Endothelial cell of umbilical vein (primary cell): ENCODE measurements at places on chromosomes 1 and 21. TPM values are rescaled to one million over a fixed set of nuclear protein-coding genes. Genes with fewer than 3 reads are reported as not detected.

The RAB25 gene
- total RNA-seq = not detected in 2 replicates

The GPR3 gene
- 1.8 and 2.4 TPM in 2 replicates for total RNA-seq

The SLC9C2 gene
- 0.15 TPM in 1 of 2 replicates, not detected in the other for total RNA-seq

The GBP6 gene
- total RNA-seq = not detected in 2 replicates

- no peak overlapping the region for H3K4me3 ChIP-seq
- no peak for DNase-seq
- H3K36me3 ChIP-seq = no peaks in the 10 kb centered on the region
- peaks cover 12% of the 10 kb centered on the region for H3K4me1 ChIP-seq
- H3K27ac ChIP-seq = no peak overlapping the region
- H3K27me3 ChIP-seq = no peaks in the 10 kb centered on the region
Observed at GRCh38 chr1:193113258-193113991, 8.2 kb upstream of the GLRX2 start.

GRCh38 chr1:161258439-161259344 is at the start of gene PCP4L1:
TSS of gene PCP4L1 (plus strand) at chr1:161258745. CDS start at chr1:161258975, 230 bp downstream.
- H3K27ac ChIP-seq = no peak within 1 kb of the TSS
- H3K27me3 ChIP-seq = peaks cover 39% of the 10 kb centered on the region

- no peaks in the 10 kb centered on the region for H3K27me3 ChIP-seq
- H3K27ac ChIP-seq = no peak overlapping the region
- DNase-seq = no peak
- H3K4me1 ChIP-seq = no peaks in the 10 kb centered on the region
- no peaks in the 10 kb centered on the region for H3K36me3 ChIP-seq
Observed at GRCh38 chr21:41447356-41447755, 21.3 kb downstream of the MX1 start.

DNA sequence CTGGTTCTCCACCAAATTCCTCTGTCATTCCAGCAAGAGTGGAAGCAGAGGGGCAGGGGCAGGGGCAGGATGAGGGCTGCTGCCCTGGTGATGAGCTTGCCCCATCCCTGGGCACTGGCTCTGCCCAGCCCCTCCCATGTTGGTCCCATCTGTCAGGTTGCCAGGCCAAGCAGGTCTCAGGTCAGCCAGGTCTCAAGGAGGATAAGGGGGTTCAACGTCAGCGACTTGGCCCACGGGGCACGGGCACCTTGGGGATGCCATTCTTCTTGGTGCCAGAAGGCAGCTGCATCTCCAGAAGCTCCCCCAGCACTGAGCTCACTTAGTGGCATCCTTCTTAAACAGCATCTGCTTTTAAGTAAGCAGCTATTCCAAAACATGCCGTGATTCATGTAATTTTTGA is 133.1 kb downstream of the AJAP1 start:
- H3K27ac ChIP-seq = no peak overlapping the region
- no peaks in the 10 kb centered on the region for H3K36me3 ChIP-seq
- no peaks in the 10 kb centered on the region for H3K4me1 ChIP-seq
- no peaks in the 10 kb centered on the region for H3K27me3 ChIP-seq

GRCh38 chr1:227938276-227938675 is 9.5 kb downstream of the WNT9A start:
- no peaks in the 10 kb centered on the region for H3K36me3 ChIP-seq
- no peak overlapping the region for H3K4me3 ChIP-seq
- H3K27me3 ChIP-seq = no peaks in the 10 kb centered on the region
- no peaks in the 10 kb centered on the region for H3K4me1 ChIP-seq
- H3K27ac ChIP-seq = no peak overlapping the region
- DNase-seq = no peak

DNA sequence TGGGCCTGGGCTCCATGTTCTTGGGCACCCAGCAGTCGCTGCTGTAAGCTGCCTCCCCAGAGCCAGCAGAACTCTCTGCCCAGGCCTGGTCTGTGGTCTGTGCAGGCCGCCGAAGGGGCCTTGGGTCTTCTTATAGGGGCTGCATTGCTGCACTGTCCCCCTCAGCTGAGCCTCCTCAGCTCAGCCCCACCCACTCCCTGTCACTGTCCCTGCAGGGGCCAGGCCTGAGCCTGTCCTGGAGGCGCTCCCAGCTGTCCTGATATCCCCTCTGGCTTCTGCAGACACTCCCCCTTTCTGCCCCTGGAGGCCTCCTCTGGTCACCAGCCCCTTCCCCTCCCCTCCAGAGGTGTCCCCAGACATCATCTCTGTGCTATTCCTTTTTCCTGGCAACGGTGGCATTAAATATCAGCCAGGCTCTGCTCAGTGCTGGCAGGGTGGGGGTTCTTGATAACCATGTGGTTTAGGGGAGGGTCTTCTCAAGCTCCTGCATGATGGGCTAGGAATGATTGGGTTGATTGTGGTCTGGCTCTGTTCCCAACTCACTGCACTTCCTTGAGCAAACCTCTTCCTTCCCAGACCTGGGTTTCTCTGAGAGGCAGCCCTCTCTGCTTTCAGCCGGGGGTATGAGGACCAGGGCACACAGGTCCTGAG is 3.7 kb upstream of the FOXO6 start:
- peaks cover 3% of the 10 kb centered on the region for H3K4me1 ChIP-seq
- no peak for DNase-seq

DNA sequence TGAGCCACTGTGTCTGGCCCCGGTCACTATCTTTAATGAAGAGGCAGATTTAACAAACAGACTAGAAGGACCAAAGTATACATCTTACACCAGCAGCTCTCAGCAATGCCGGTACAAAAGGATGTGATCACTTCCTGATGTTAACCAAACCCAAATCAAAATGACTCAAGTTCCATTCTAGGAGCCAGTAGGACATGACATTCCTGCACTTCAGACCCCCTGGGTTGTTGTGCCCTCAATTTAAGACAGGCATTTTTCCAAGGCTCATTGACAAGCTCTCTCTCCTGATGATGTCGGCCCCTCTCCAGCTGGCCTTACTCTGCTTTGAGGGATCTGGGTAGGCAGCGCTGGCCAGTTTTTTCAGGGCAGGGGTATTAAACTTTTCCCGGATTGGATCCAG is 35.1 kb downstream of the YARS1 start:
- H3K27me3 ChIP-seq = no peaks in the 10 kb centered on the region
- DNase-seq = peak; percentile 26
- H3K27ac ChIP-seq = peak overlapping the region; percentile 42
- no peak overlapping the region for H3K4me3 ChIP-seq

DNA sequence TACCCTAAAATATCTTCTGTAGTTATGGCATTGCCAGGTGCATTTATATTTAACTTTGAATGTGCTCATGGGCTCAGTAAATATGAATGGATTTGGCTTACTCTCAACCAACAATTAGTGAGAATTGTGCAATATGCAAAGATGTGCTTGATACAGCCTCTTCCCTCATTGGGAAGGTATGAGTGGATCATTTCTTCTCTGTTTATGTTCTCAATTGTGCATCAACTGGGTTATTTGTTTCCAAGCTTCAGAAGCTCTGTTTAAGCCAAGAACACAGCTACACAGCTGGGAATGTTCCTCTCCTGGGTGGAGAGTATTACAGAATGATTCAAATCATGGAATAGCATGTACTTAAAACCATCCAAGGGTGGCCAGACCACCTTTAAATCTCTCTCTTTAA is 17.6 kb upstream of the MAP1LC3C start:
- H3K27ac ChIP-seq = no peak overlapping the region
- no peaks in the 10 kb centered on the region for H3K27me3 ChIP-seq
- H3K4me1 ChIP-seq = no peaks in the 10 kb centered on the region

DNA sequence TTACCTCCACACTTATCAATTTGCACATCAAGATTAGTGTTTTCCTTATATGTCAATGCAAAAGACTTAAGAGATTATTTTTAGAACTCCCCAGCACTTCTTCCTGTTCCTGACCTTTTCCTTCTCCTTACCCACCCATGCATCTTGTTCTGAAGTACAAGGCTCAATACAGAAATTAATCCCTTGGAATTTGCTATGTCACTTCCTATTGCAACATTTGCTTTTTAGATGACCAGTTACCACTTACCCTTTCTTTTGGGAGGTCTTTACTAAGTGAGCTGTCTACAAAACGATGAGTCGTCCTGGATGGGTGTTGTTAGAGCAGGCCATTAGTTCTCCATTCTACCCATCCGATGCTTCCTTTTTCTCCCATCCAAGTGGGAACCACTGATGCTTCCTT is 221.2 kb downstream of the FMN2 start:
- H3K4me1 ChIP-seq = no peaks in the 10 kb centered on the region
- no peaks in the 10 kb centered on the region for H3K36me3 ChIP-seq
- no peaks in the 10 kb centered on the region for H3K27me3 ChIP-seq
- H3K27ac ChIP-seq = no peak overlapping the region
- DNase-seq = no peak

DNA sequence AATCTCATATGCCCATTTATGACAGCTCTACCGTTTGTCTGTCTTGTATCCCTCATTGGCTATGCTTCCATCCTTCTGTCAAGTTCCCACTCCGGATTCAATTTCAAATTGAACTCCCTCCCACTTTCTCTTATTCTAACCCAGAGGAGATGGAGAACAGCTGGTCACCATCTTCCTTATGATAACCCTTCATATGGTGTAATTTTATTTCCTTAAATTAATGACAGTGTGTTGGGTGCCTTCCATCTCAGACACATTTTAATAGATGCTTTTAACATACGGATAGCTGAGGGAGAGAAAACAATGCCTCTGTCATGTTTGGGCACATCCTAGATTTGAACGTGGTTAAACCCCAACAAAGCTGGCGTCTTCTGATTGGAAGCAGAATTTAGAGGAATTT is 103.0 kb upstream of the PLXNA2 start:
- no peaks in the 10 kb centered on the region for H3K36me3 ChIP-seq
- H3K4me3 ChIP-seq = no peak overlapping the region
- no peak overlapping the region for H3K27ac ChIP-seq
- no peak for DNase-seq
- H3K27me3 ChIP-seq = no peaks in the 10 kb centered on the region
- H3K4me1 ChIP-seq = no peaks in the 10 kb centered on the region

GRCh38 chr21:25171438-25171837 is 435.8 kb downstream of the MRPL39 start:
- no peak for DNase-seq
- no peaks in the 10 kb centered on the region for H3K27me3 ChIP-seq
- no peaks in the 10 kb centered on the region for H3K36me3 ChIP-seq
- no peak overlapping the region for H3K4me3 ChIP-seq
- H3K27ac ChIP-seq = no peak overlapping the region

- no peaks in the 10 kb centered on the region for H3K4me1 ChIP-seq
- H3K27ac ChIP-seq = no peak overlapping the region
- peaks cover 4% of the 10 kb centered on the region for H3K36me3 ChIP-seq
- DNase-seq = no peak
- H3K27me3 ChIP-seq = no peaks in the 10 kb centered on the region
Observed at GRCh38 chr21:42002421-42002958, 7.7 kb downstream of the ZBTB21 start.

- peak overlapping the region; percentile 31 for H3K27ac ChIP-seq
- H3K4me3 ChIP-seq = no peak overlapping the region
- no peaks in the 10 kb centered on the region for H3K27me3 ChIP-seq
- peaks cover 30% of the 10 kb centered on the region for H3K4me1 ChIP-seq
- H3K36me3 ChIP-seq = no peaks in the 10 kb centered on the region
- no peak for DNase-seq
Observed at GRCh38 chr1:23402286-23403037, 22.1 kb downstream of the TCEA3 start.

DNA sequence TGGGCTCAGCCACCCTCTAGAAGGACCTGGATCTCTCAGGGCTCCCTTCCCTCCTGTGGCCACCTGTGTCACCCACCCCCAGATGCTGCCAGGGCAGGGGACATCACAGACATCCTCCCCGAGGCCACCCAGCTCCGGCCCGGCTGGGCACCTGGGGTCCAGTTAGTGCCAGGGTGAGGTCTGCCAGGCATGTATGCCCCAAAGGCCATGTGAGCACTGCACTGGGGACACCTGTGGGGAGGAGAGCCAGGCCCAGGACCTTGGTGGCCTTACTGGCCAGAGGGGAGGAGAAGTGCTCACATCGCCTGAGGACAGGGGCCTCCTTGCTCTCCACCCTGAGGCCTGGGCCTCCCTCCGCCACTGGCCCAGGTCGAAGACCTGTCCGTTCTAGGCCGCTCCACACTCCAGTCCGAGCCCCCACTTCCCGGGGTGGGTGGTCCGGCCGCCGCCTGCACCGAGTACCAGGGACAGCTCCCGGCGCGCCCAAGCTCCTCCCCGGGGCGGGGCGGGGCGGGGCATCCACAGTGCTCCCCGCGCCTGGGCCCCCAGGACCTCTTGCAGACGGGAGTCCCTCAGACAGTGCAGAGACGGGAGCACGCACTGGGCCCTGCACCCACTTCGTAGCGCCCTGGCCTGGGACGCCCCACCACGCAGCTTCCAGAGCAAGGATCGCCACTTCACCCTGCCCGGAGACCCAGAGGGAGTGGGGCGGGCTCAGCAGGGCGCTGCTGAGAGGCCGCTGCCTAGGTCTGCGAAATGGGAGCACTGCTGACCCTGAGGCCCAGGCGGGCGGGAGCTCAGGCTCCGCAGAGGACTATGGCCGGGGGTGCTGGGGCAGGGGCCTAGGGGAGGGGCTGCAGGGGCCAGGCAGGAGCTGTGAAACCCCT is 34.3 kb upstream of the CCDC27 start:
- H3K4me1 ChIP-seq = no peaks in the 10 kb centered on the region
- no peak overlapping the region for H3K27ac ChIP-seq
- DNase-seq = no peak
- no peak overlapping the region for H3K4me3 ChIP-seq
- no peaks in the 10 kb centered on the region for H3K36me3 ChIP-seq

- no peak for DNase-seq
- peaks cover 6% of the 10 kb centered on the region for H3K27me3 ChIP-seq
- H3K27ac ChIP-seq = no peak overlapping the region
Observed at GRCh38 chr1:231107151-231107550, 54.7 kb upstream of the TRIM67 start.

DNA sequence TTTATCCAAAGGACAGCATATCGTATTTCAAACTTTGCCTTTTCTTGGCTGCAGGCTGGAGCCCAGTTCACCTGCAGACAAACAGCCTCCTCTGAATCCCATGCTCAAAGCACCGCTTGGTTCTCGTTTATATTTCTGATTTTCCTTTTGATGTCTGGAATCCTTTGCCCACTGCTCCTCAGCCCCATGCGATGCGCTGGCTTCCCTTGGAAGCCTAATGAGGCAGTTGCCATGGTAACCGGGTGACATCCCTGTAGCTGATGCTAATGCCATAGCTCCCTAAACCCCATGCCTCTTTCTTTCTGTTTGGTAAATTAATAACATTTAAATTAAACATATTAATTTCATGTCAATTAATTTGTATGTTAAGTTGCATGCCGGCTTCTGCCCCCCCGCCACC is 327.1 kb downstream of the PRDM2 start:
- H3K36me3 ChIP-seq = no peaks in the 10 kb centered on the region
- no peaks in the 10 kb centered on the region for H3K27me3 ChIP-seq
- H3K4me3 ChIP-seq = no peak overlapping the region
- H3K4me1 ChIP-seq = no peaks in the 10 kb centered on the region
- no peak overlapping the region for H3K27ac ChIP-seq
- DNase-seq = no peak
